Effector CD4-positive, alpha-beta T cell (primary cell): ENCODE measurements at places on chromosomes 6 and 20.

DNA sequence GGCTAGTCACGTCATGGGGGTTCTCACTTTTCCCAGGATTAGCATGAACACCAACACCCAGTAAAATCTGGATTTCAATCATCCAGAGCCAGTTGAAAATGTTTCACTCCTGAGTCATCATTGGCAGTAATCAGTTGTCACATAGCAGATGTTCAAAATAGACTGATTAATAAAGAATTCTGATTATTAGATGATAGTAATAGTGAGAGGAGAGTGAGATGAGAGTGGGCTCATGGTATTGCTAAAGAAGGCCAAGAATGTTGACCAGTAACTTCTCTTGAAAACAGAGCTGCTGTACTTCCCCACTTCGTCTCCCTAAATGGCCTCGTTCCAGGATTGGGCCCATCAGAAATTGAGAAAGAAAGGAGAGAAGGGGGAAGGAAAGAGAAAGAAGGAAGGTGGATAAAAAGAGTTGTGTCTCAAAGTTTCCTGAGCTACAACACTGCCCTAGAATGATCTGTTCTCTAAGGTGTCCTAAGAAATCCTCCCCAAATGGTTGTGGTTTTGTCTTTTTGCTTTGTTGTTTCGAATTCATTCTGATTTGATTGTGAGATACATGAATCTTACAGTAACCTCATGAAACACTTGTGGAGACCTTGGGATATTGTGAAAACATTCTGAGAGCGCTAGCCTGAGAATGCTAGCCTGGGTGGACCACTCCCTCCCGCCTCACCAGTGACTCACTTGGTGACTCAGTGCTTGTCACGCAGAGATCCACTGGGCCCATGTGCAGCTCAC is 502.2 kb upstream of the JARID2 start:
- no peak for DNase-seq

DNA sequence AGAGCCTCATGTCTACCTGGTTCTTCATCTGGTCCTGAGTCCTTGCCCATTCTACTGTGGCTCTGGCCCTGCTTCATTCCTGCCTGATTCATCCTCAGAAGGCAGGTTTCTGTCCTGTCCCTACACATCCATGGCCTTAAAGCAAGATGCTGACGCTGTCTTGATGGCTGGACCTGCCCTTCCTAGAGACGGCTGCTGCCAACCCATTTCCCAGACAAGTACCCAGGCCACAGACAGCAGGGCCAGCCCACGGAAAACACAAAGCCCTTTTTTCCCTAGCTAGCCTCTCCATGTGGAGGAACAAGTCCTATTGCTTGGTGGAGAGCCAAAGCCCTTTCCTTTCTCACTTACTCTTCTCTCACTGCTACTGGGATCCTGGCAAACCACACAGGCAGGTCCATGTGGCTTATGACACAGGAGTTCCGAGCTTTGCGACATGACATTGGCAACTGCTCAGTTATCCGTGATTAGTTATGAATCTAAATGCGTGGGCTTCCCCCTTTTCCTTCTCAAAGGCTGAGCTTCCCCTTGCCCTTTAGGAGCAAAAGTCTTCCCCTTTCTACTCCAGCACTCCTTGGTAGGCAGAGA is 72.9 kb downstream of the SLC22A3 start:
- DNase-seq = no peak

DNA sequence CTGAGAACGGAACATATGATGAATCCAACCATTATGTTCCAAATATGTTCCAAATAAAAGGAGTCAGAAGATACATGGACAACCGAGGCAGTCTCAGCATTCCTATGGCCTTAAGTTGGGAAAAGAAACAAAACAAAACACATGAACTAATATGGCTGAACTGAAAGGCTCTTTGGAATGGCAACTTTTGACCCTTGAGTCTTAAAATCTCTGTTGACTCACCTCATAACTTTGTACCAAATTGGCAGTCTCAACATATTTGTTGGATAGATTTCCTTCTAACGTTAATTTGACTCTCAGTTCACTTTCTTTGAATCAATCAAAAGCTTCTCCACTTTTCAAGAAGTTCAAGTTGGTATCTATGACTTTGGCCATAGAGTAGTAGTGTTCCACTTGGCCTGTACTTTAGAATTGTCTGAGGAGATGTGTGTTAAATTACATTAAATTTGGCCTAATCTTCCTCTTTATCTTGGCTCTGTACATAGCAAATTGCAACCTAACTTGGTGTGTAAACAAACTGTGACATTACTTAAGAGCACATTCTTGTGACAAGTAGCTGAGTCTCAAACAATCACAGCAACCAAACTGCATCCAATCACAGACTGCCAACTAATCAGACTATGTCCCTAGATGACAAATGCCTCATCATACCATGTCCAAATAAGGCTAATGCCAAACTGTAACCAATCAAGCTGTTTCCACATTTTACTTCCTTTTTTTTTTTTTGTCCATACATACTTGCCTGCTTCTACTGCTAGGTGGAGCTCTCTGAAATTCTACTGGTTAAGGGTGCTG is 208.8 kb downstream of the BMP2 start:
- DNase-seq = no peak

- DNase-seq = no peak
Observed at GRCh38 chr20:63082308-63082938, 75.7 kb upstream of the BHLHE23 start.

- no peak for DNase-seq
Observed at GRCh38 chr6:75020376-75020775, 185.5 kb downstream of the COL12A1 start.

DNA sequence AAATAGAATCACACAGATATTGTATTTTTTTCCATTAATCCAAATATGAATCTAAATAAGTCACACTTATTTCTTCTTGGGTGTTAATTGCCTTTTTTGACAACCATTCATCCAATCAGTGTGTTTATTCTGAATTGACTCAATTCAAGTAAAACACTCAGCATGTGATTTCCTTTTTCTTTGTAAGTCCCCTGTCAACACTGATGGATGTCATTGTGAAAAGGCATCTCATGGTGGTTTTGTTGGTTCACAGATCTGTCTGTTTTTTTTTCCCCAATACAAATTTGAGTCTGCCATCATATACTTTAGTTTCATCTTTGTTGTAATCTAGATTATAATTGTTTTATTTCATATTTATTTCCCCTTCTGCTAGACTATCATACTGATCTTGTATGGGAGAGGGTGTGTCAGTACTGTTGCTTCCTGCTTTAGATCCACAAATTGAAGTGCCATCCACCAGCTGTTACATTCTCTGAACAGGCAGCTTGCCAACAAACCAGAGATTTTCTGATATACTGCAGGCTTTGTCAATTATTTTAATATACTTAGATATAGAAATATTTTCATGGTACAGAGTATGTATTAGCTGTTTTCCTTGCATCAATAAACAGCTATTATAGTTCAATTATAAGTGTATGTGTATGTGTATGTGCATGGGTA is 64.2 kb upstream of the FLRT3 start:
- no peak for DNase-seq
